ENCODE measurements at places on chromosomes 7 and 10.

DNA sequence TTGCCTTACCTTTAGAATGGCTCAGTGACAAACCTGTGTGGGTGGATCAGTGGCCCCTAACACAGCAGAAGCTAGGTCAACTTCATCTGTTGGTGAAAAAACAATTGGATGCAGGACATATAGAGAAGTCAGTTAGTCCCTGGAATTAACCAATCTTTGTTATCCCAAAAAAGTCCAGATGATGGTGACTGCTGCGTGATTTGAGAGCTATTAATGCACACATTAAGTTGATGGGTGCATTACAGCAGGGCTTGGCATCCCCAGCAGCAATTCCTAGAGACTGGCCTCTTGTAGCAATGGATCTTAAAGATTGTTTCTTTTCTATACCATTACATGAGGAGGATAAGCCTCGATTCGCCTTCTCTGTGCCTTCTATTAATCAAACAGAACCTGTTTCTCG, 33.3 kb downstream of the OR13A1 start:
- DNase-seq, result peak; percentile 5

GRCh38 chr7:18689551-18689950, 194.0 kb downstream of the HDAC9 start:
- DNase-seq, result no peak

GRCh38 chr10:17385066-17385465, 69.3 kb downstream of the ST8SIA6 start:
- DNase-seq, result no peak

DNA sequence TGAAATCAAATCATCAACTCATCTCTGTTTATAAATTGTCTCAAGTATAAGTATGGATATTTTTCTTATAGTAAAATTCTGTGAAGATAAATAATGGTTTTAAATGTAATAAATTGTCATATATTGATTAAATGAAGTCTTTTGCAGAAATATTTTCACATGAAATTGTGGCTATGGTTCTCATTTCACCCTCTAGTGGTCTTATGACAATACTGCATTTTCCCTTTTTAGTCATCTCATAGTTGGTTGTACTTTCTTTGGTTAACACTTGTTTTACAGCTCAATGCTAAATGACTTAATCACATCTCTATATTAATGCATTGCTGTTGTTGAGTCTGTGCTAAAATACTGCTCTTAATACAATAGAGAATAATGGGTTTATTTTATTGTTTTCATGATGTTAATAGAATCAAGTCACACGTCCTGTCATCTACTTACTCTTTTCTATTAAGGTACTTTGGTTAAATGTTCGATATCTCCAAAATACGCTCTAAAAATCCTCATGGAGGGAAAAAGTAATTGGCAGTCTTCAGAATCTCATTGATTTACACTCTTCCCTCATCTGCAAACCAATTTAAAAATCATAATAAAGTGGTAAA, 38.0 kb upstream of the CACNA2D1 start:
- DNase-seq, result peak; percentile 33

GRCh38 chr10:105800641-105801040, 1159.6 kb downstream of the SORCS3 start:
- no peak for DNase-seq

- no peak for DNase-seq
Measured at GRCh38 chr10:36188461-36188860, 546.4 kb upstream of the FZD8 start.

- DNase-seq, result peak; percentile 40
Measured at GRCh38 chr10:68212721-68213352, 19.1 kb downstream of the ATOH7 start.

GRCh38 chr7:71695186-71695585, 563.2 kb downstream of the GALNT17 start:
- no peak for DNase-seq

DNA sequence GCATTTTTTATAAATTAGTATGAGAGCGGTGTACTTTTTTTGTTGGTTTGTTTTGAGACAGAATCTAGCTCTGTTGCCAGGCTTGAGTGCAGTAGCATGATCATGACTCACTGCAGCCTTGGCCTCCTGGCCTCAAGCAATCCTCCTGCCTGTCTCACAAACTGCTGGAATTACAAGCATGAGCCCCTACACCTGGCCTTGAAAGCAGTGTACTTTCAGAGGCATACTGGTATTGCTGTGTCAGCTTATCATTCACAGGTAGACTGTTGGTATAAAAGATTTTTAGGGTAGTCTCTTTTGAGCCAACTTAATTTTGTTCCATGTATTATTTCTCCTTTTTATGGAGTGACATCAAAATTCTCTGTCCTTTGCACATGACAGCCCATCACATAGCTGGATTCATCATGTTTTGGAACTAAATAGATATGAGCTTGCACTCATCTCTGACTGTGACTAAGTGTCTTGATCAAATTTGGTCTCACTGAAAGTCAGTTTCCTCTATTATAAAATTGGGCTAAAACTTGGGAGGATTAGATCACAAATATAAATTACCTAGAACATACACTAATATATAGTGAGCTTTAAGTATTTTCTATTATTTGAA, 12.4 kb downstream of the GNAT3 start:
- DNase-seq, result no peak

DNA sequence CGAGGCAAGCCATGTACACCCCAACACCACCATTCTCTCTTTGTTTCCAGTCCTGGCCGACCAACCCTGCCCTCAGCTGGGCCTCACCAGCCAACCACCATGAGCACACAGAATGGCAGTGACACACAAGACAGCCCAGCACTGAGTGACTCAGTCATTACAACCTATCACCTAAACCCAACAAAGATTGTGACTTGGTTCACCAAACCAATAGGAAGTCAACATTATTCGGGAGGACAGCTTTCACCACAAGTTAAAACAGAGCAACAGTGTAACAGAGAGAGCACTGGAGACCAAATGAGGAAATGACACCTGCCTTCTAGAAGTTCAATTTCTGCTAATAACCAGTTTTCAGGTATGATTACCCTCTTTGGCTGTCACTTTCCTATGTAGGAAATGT, 72.1 kb downstream of the DNMBP start:
- DNase-seq, result no peak

- DNase-seq, result no peak
Measured at GRCh38 chr10:88813200-88813599, 10.7 kb downstream of the LIPM start.

DNA sequence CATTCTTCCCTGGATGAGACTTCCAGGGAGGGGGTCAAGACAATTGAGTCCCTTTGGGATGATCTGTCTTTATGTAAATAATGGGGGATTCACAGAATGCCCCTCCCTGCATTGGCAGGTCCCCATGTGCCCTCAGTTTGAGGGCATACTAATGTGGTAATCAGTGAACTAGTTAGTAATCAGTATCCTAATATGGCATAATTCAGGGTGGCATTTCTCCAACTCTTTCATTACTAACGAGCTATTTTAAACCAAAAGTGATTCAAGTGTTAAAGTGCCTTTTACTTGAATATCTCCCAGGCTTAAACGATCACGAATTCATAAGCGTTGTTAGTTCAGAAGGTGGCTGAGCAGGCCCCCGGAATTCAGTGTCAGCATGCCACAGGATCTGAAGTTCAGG, 1.6 kb upstream of the DNAJB6 start:
- no peak for DNase-seq

DNA sequence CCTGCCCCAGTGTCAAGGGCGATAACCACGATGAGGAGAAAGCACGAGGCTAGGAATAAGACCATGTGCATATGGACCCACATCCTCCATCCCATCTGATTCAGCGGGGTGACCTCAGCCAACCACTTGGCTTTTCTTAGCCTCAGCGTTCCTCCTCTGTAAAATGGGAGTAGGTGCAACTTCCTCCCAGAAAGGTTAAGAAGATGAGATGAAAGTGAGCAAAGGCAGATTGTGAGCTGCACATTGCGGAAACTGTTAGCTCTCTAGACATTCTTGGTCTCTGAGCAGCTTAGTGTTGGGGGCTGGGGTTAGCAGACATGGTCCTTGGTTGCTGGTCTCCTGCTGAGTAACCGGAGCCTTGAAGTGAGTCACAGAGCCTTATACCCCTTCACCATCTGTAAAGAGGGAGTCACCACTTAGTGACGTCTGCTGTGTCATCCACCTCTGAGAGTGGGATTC, 497.3 kb upstream of the GALNT17 start:
- no peak for DNase-seq

DNA sequence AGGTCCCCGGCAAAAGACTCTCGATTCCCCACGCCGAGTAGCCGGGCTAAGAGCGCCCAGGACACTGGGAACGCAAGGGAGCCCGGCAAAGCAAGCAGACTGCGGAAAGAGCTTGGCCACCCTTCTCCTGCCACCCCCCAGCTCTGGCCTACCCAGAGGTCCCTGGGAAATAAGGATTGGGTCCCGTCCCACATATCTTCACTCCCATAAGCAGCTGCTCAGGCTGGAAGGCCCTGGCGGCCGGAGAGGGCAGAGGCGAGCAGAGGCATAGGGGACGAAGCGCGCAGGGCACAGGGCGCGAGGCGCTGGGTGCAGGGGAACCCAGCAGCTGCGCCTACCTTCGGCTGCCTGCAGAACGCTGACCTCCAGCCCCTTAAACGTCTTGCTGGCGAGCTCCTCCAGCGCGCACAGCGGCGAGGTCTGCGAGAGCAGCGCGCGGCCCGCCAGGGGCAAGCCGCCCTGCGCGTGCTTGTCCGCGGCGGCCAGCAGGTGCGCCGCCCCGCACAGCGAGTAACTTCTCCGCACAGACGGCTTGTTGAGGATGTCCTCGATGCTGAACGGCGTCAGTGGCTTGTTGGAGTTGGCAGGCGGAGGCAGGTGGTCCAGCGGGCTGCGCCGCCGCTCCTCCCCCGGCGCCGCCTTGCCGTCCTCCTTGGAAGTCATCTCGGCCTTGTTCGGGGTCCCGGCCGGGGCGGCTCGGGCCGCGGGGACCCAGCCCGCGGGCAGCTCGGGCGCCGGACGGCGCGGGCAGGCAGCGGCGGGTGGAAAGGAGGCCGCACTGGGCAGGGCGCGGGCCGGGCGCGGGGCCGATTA, 904 bp downstream of the LBX1 start:
- no peak for DNase-seq

DNA sequence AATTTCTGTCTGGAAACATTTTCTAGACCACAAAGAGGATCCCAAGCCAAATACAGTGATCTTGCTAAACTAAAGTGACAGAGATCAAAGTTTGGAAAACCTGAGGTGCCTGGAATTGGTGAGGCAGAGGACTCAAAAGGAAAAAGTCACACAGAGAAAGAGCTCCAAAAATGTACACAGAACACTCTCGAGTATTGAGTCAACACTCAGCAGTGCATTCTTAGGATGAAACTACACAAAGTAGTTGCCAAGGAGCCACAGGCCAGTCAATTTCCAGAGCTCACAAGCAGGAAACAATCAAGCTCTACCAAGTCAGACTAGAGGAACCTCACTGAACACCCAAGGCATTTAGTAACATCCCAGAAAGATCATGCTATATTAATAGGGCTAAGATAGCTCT, 61.3 kb downstream of the MICU1 start:
- DNase-seq, result no peak

GRCh38 chr7:1806354-1806753, 136.3 kb downstream of the ELFN1 start:
- no peak for DNase-seq

- no peak for DNase-seq
Measured at GRCh38 chr10:75035975-75036708, 75.3 kb upstream of the SAMD8 start.

DNA sequence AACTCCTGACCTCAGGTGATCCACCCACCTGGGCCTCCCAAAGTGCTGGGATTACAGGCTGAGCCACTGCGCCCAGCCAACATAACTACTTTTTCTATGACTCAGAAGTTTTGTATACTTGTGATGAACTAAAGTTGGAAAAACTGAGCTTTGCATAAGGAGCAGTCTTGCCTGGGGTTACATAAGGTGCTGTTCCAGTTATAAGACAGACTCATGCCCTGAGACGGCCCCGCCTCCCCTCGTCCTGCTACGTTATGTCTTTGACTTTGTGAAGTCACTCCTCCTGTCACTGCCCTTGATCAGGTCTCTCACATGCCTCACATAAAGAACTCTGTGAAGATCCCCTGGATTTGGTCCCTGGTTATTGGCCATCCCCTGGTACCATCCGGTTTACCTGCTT, 40.4 kb upstream of the OPN4 start:
- no peak for DNase-seq

- no peak for DNase-seq
Measured at GRCh38 chr7:101386558-101387231, 24.0 kb downstream of the COL26A1 start.

GRCh38 chr7:90552521-90552920, 43.6 kb upstream of the CDK14 start:
- peak; percentile 13 for DNase-seq

GRCh38 chr7:155763691-155764437, 48.4 kb downstream of the SHH start:
- DNase-seq, result no peak

DNA sequence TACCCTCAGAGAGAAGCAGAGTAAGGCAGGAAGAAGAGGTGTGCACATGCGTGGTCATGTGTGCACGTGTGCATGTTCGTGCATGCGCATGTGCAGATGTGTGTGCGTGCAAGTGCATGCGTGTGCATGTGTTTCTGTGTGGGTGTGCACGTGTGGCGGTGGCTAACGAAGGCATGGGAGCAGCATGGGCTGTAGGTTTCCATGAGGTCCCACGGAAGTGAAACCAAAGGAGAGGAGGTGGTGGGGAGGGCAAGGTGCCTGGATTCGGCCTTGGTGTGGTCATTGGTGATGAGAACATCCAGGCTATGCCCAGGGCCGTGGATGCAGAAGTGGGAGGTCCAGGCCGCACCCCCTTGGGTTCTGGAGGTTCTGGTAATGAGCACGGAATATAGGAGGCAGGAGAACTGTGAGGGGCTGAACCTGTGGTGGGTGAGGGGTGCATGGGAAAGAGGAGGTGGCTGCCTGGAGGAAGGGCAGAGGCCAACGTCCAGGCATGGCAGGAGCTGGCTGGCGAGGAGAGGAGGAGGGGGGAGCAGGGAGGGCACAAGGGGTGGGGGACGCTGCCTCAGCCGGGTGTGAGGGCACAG, 2.4 kb upstream of the INPP5A start:
- no peak for DNase-seq

DNA sequence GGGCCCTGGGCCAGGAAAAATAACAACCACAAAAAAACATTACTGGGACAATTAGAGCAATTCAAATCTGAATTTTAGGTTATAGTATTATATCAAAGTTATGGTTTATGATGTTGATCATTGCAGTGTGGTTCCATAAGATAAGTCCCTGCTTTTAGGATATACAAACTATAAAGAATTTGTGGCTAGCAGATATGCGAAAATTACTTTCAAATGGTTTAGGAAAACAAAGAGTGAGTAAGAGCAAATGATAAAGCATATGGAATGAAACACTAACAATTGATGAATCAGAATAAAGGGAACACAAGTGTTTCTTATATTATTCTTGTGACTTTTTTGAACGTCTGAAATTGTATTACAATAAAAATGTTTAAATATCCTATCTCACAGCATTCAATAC, 64.4 kb upstream of the HECTD2 start:
- no peak for DNase-seq

DNA sequence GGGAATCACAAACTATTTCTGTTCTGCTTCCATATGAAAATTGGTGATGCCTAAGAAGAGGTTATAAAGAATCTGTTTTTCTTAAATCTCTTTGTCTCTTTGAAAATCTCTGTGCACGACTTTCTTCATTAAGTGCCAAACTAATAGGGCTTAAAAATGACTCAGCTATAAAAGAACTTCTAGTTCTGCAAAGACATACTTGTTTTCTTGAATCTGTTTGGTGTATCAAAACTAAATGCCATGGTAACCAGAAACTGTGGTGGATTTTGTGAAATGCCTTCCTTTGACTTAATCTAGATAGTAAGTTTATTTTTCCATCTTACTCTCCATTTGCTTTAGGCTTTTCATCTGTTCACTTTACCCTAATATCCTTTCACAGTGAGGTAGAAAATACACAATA, 417.8 kb downstream of the PARD3 start:
- no peak for DNase-seq

GRCh38 chr10:86635402-86635801, 18.9 kb upstream of the OPN4 start:
- DNase-seq, result no peak
